ENCODE measurements at places on chromosomes 13 and 19.
A peak's percentile ranks its signal among the peaks of the same experiment; 100 is the strongest.

GRCh38 chr13:40379794-40380578 lies 286.5 kb downstream of the FOXO1 start:
- no peak for DNase-seq

DNA sequence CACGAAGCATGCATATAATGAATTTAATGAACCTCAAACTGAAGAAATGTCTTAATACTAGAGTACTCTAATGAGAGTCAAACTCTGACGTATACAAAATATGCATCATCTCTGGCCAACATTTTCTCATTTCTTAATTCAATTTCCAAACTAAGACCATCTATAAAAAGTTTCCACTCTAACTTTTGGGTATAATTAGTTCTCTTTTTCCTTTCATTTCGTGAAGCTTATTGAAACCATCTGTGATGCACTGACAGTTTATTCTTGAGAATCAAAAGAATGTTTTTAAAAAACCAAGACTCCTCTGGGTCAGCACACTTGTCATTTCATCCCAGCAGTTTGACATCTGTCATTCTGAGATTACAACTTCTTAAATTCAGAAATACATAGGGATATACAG lies 90.0 kb downstream of the CAB39L start:
- no peak for DNase-seq

- DNase-seq, result no peak
Measured at GRCh38 chr13:93268327-93269028, 41.9 kb downstream of the GPC6 start.

DNA sequence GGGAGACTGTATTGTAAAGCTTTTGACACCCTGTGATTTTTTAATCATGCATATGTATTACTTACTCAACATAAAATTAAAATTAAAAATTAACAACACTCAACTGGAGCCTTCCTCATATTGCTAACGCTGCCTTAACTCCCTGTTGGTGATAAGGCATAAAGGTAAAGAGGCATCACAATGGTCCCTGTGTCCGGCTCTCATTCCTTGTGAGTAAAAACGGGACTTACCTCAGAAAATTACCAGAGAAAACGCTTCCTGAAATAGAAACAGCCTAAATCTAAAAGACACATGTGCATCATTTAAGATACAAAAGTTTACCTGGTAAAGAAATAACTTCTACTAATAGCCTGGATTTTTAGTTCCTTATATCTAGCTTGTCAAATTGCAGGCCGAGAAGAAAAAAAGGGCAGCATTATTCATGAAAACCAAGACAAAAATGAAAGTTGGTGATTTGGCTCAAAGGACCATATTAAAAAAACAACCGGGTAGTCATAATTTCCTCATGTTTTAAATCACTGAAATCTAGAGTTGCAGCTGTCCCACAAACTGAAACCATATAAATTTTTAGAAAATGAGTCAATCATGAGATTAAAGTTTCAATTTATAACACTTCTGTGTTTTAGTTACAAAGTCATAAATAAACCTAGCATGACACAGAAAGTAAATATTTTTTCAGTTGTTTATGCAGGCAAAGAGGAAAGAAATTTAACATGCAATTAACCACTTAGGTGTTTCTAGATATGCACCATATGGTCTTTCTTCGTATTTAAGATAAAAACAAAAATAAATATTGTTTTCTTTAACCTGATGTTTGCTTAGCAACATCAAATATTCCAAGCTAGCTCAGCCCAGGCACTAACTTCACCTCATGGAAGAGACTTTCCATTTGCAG lies 94.7 kb downstream of the MIPEP start:
- DNase-seq, result no peak

DNA sequence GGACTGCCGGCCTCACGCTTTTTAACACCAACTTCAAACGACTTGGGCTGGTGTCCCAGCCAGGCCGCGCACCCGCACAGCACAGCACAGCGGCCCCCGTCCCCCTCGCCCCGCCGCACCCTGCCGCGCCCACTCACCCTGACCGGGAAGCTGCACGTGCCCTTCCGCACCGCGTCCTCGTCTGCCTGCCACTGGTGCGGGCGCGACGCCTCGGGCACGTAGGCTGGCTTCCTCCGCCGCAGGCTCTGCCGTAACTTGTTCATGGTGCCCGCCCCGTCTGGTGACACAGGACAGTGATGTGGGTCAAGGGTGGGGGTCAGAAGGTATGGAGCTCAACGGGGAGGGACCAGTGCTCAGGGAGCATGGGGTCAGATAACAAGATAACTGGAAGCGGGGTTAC lies 6.2 kb downstream of the NUMBL start:
- DNase-seq, result no peak

DNA sequence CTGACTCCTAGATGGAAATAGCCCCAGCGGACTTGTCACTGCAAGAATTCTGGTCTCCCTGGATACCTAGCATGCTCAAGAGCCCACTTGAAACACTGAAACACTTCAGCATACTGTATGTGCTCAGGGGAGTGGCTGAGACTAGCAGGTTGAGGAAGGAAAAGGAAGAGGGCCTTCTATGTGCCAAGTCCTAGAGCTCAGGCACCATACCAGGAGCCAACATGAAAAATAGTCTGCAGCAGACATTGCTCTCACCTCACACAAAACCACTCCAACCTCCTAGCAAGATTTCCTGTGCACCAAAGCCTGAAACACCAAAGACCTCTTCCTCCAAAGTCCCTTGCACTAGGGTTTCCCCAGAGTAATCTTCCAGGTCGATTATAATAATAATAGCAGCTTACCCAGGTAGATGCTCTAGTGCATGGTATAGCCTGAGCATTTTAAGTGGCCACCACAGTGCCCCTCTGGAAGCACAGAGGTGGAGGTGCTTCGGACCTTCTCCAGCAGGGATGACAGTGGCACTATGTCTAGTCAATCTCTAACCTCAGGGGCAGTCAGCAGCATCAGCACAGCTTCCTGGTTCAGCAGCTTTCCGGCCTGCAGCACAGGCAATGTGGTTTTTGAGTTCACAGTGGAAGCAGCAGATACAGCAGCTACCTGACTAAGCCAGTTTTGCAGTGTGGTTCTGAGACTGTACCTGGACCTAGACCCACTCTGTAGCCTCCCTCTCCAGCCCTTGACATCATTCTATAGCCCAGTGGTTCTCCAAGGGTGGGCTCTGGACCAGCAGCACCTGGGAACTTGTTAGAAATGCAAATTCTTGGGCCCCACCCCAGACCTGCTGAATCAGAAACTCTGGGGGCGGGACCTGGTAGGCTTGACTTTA lies 45.6 kb upstream of the UBE2L5 start:
- peak; percentile 33 for DNase-seq

- no peak for DNase-seq
Measured at GRCh38 chr19:11166281-11167142, 10.9 kb upstream of the SPC24 start.

GRCh38 chr19:53634768-53635167 lies 3.0 kb downstream of the DPRX start:
- DNase-seq, result no peak

DNA sequence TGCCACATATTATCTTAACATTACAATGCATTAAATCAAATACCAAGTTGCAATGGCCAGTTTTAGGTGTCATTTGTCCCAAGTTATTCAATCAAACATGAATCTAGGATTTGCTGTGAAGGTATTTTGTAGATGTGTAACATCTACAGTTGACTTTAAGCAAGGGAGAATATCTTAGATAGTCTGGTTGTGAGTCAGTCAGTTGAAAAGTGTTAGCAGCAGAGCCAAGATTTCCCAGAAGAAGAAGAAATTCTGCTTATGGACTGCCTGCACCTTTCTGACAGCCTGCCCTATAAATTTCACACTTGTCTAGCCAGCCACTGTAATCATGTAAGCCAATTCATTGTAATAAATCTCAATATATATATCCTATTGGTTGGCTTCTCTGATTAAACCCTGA lies 41.3 kb upstream of the INTS6 start:
- no peak for DNase-seq

DNA sequence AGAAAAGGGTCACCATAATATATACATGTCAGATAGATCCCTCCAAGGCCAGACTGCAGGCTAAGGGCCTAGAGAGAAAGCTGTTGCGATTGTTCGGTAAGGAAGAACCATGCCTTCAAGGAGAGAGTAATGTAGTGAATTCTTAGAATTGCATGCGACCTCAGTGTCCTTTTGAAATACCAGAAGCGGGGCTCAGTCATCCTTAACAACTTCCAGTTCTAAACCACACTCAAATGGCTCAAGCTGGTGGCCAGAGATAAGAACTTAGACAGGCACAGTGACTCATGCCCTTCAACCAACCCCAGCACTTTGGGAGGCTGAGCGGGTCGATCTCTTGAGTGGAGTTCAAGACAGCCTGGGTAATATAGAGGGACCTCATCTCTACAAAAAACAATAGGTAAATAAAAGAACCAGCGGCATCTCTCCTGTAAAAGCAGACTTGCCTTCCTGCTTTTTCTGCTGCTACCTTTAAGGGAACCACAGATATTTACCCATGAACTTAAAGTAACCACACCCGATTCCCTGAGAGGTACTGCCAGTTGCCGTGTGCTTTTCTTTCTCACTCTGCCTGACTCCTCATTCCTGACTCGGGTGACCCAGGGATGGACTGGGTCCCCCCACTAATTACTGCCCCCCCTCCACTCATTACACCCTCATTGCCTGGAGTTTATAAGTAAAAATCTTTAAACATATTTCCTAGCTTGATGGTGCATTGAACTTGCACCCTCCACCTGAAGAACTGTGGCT lies 15.4 kb upstream of the SIGLEC6 start:
- DNase-seq, result no peak

DNA sequence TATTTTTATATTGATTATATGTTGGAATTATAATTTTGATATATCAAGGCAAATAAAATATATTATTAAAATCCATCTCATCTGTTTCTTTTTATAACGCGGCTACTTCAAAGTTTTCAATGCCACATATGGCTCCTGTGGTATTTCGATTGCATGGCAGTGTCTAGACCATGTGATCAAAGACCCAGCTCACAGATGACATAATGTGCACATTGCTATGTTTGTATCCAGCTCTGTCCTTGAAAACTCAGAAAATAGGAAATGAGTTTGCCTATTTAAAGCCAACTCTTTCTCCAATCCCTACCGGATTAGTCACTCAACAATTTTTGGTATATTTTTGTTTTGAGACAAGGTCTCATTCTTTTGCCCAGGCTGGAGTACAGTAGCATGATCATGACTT lies 26.2 kb downstream of the TMTC4 start:
- no peak for DNase-seq

DNA sequence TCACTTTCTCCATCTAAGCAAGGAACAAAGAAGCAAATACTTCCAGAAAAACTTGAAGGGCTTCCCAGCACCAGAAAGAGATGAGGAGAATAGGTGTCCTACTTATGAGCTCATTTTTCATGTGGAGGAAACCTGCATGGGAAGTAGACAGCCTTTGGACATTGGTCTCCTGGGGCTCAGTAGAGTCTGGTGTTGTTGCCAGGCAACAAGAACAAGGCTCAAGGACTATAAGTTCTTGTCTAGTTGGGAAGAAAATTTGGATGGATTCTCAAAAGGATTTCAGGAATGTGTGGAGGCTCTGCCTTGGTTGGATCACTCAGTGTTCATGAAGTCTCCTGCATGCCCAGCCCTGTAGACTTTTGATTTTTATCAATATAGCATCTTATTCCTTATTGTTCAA lies 84.5 kb downstream of the MBNL2 start:
- DNase-seq, result no peak

- no peak for DNase-seq
Measured at GRCh38 chr13:95300625-95301182, 547 bp downstream of the ABCC4 start.

DNA sequence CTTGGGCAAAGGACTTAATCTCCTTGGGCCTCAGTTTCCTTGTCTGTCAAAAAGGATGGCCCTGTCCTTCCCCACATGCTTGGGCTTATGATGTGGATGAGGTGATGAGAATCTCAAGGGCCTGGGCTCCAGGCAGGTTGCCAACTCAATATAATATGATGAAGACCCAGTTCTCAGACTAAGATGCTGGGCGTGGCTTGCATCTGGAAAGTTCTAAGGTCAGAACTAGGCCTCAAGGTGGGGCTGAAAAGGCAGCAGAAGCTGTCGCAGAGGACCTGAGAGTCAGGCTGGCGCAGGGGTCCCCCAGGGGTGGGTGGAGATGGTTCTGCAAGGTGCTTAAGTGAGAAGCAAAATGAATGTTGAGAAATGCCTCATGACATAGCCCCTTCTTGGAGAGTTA lies 58.8 kb downstream of the RGCC start:
- no peak for DNase-seq

DNA sequence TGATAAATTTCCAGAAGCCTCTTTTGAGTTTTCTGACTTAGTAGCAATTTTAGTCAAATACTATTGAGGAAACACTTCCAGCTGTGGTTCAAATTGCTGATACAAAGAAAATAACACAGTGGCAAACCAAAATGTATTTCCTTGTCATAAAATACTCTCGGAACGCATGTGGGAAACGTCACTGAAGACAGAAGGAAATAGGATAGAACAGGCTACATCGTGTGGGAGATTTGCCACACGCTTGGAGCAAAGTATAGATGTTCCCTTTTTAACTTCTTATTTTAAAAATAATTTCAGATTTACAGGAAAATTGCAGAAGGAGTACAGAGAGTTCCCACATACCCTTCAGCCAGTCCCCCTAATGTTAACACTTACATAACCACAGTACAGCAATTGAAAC lies 88.8 kb downstream of the ING1 start:
- DNase-seq, result no peak

DNA sequence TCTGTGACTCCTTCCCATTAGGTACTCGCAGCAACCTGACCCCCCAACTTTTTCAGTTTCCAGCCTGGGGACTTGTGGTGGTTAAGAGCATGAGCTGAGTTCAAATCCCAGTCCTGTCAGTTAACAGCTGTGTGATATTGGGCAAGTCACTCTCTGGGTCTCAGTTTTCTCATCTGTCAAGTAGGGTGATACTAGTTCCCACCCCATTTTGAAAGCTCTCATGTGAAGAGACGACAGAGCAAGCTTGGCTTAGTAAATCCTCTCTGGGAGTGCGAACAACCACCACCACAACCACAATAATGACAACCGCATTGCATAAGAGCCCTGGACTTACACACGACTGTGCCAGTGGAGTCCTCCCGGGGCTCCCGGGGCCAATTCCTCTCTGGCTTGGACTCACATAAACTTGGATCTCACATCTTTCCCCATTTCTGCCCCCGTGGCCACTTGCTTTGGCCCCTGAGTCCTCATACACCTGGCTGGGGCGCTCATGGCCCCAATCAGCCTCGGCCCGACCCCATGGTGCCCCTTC lies 454 bp downstream of the BLVRB start:
- no peak for DNase-seq

- peak; percentile 7 for DNase-seq
Measured at GRCh38 chr13:64640002-64640401, 2590.1 kb downstream of the PCDH9 start.

- peak; percentile 70 for DNase-seq
Measured at GRCh38 chr19:39498798-39499642, at the start of gene DLL3. DLL3 (plus strand) TSS chr19:39498947; CDS start chr19:39498975, 28 bp downstream.

DNA sequence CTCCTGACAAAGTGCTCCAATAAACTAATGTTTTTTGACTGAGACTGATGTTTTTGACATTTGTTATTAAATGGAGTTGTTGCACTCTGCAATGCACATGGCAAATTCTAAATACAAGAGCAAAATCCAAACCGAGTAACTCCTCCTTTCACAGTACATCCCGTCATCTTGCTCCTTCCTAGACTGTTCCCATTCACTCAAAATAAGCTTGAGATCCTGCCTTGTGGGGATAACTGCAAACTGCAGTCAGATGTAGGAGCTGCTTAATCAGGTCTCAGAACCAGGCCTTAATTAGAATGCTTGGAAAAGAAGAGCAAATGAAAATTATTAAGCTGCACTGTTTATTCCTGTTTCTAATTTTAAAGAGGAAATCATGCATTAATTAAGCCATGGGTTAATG lies 134.8 kb upstream of the SPRY2 start:
- no peak for DNase-seq

GRCh38 chr19:16283210-16284061 lies 41.2 kb upstream of the KLF2 start:
- no peak for DNase-seq

GRCh38 chr19:57675881-57676280 lies 5.9 kb upstream of the ZNF551 start:
- DNase-seq, result no peak
